ENCODE measurements at places on chromosomes 2 and 18. TPM values are rescaled to one million over a fixed set of nuclear protein-coding genes. Genes with fewer than 3 reads are reported as not detected.

The DQX1 gene
- not detected for total RNA-seq

DNA sequence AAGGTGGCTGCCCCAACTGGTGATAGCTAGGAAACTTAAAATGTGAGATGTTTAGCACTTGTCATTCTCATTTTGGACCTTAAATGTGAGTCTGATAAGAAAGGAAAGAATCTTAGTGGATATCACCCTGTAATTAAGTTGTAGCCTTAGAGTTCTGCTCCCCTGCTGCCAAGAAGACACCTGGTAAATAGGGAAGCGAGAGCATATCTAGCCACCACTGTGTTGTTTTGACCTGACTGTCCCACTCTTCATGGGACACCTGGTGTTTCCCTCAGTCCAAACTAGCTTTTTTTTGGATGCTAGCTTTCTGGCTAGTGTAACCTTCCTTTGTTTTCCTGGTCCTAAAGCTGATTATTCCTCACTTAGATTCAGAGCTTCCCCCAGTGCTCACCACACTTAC lies 357.6 kb downstream of the RAD51AP2 start:
- no peak for DNase-seq

The RIT2 gene
- not detected for total RNA-seq

The CFAP65 gene
- 0.26 TPM for total RNA-seq

- peak; percentile 38 for DNase-seq
Observed at GRCh38 chr2:20992201-20992711, 51.6 kb downstream of the APOB start.

The SULT1C4 gene
- total RNA-seq: not detected

The AMER3 gene
- total RNA-seq: not detected

- DNase-seq: peak; percentile 79
Observed at GRCh38 chr18:63161761-63162195, 157.8 kb downstream of the BCL2 start.

The CABLES1 gene
- total RNA-seq: 7.1 TPM

DNA sequence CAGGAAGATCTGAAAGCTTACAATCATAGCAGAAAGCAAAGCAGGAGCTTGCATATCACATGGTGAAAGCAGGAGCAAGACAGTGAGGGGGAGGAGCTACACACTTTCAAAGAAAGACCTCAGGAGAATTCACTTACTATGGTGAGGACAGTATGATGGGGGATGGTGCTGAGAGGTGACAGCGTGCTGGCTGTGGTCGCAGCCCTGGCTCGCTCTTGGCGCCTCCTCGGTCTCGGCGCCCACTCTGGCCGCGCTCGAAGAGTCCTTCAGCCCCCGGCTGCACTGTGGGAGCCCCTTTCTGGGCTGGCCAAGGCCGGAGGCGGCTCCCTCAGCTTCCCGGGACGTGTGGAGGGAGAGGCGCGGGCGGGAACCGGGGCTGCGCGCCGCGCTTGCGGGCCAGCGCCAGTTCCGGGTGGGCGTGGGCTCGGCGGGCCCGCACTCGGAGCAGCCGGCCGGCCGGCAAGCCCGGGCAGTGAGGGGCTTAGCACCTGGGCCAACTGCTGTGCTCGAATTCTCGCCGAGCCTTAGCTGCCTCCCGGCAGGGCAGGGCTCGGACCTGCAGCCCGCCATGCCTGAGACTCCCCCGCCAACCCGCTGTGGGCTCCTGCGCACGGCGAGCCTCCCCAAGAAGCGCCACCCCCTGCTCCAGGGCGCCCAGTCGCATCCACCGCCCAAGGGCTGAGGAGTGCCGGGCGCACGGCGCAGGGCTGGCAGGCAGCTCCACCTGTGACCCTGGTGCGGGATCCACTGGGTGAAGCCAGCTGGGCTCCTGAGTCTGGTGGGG lies 131.9 kb upstream of the SPATS2L start:
- no peak for DNase-seq
